Hematopoietic multipotent progenitor cell treated with erythropoietin and hydrocortisone succinate and interleukin-3 and kit ligand, for 8 days (in vitro differentiated cells): ENCODE measurements at places on chromosomes 16 and 17.
A peak's percentile ranks its signal among the peaks of the same experiment; 100 is the strongest.

- DNase-seq: no peak
Observed at GRCh38 chr17:4895657-4896331, 3.5 kb upstream of the C17orf107 start.

GRCh38 chr17:40717776-40718175, 14.2 kb upstream of the KRT24 start:
- DNase-seq: no peak

- no peak for DNase-seq
Observed at GRCh38 chr17:72116661-72117521, 3.9 kb upstream of the SOX9 start.

DNA sequence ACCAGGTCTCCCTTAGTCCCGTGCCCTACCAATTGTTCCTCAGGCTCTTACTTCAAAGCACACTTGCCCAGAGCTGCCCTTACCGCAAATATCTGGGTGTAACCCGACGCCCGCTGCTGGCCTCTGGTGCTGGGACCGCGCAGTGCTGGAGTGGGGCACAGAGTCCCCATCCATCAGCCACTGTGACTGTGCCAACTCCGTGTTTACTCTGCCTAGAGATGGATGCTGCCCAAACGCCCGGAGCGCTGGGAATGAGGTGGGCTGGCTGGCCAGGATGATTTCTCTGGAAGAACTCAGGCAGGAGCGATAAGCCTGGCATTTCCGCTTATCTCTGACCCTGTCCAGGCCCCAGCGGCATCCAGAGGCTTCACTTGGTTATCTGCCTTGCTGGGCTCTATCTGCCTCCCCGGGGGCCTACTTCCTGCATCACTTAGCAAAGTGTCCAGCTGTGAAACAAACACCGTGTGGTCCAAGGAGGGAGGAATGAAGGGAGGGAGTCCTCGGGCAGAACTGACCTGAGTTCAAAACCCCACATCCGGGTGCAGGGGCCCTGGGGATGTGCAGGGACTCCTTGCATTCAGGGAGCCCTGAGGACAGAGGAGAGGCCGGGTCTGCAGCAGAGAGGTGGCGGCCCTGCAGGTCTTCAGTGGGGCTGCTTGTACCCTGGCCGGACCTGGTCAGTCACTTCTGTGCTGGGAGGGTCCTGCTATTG, 9.4 kb upstream of the MYLK3 start:
- DNase-seq: no peak

- DNase-seq: no peak
Observed at GRCh38 chr17:78105101-78105500, 23.5 kb downstream of the TMC6 start.

- DNase-seq: no peak
Observed at GRCh38 chr16:64916051-64916450, 205.8 kb downstream of the CDH11 start.

- DNase-seq: no peak
Observed at GRCh38 chr16:27704252-27704651, 154.3 kb downstream of the KATNIP start.

GRCh38 chr17:36773039-36773438, 164.2 kb upstream of the LHX1 start:
- DNase-seq: no peak

GRCh38 chr16:79407461-79408135, 192.9 kb downstream of the MAF start:
- DNase-seq: no peak

GRCh38 chr17:51200295-51200694, 34.1 kb downstream of the NME2 start:
- DNase-seq: peak; percentile 26

DNA sequence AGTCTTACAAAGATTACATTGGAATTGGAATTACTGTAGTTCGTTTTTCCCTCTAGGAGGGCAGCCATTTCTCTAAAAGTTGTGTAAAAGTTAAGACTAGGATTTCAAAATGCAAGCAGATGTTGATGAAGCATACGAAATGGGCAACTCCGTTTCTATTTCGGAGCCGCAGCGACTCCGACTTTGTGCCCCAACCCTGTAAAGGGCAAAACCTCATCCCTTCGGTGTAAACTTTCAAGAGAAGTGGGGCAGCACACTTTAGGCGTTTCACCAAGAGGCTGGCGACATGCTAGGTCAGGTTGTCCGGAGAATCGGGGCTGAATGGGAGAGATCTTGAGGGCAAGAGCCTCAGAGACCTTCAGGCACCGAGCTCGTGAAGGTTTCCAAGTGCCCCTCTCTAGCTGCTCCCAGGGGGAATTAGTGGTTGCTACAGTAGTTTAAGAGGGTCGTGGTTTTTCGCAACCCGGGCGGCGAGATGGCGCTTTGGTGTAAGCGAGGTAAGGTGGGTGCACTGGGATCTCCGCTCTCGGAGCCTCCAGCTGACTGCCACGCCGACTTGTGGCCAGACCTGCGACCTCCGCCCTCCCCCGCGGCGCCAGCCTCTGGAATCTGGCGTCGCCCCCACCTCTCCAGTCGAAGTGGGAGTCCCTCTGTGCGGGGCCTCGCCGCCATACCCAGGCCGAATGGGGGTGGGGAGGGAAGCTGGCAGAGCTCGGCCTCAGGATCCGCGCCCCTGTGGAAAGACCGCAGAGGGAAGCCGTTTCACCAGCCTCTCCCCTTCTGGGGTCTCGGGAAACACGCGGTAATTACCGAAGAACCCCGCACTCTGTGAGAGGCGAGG, 1.0 kb upstream of the HEXIM2 start:
- peak; percentile 59 for DNase-seq

GRCh38 chr17:65618516-65618915, 57.1 kb upstream of the AXIN2 start:
- no peak for DNase-seq
